HTR-8/SVneo (cell line): ENCODE measurements at places on chromosomes 2 and 18.
A peak's percentile ranks its signal among the peaks of the same experiment; 100 is the strongest.

DNA sequence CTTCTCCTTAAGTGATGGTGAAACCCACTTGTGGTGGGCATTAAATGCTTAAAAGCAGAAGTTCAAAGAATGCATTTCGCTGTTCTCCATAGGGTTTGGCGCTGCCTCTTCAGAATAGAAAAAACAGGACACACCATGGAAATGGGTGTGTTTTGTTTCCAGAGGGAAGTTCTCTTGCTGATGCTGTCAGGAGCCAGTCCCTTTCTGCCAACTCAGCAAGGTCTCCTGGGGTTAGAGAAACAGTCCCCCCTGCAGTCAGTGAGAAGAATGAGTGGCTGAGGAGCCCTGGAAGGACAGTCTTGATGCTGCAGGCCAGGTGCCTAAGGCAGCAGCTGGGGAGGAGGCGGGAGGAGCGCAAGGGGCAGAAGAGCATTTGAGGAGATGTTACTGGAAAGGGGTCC, 37.8 kb upstream of the ASAP2 start:
- DNase-seq = no peak

GRCh38 chr2:170180031-170180566, 2.2 kb downstream of the MYO3B start:
- no peak for DNase-seq

- DNase-seq = no peak
Measured at GRCh38 chr2:28158791-28159190, 233.9 kb upstream of the FOSL2 start.

GRCh38 chr2:170488807-170489206, 226.3 kb upstream of the SP5 start:
- DNase-seq = no peak

- DNase-seq = no peak
Measured at GRCh38 chr2:66013456-66013855, 421.5 kb upstream of the MEIS1 start.

DNA sequence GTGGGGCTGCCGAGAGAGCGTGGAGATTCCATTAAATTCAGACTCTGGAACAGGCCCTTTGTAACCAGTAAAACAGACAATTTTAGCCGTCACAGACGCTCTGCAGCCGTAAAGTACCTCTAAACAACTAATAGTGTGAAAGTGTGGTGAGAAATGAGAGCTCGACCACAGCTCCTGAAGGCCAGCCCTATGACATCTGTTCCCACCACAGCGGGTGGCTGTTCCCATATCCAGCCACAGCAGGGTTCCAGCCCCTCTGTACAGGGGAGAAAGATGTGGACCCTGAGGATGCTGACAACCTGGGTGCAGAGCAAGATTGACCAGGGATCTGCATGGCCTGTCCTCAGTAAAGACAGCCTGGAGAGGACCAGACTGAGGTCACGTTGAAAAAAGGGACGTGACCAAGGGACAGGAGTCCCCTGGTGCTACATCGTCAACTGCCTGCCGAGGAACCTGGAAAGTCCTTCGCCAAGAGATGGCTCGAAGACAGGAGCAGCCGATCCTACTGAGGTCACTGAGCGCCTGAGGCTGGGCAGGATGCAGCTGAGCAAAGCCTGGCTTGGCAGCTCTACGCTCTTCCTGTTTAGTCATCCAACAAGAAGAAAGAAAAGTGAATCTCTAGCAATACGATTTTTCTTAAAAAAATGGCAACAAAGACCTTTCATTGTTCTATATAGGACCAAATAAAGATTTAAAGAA, 831.7 kb downstream of the RNF144A start:
- DNase-seq = peak; percentile 10

DNA sequence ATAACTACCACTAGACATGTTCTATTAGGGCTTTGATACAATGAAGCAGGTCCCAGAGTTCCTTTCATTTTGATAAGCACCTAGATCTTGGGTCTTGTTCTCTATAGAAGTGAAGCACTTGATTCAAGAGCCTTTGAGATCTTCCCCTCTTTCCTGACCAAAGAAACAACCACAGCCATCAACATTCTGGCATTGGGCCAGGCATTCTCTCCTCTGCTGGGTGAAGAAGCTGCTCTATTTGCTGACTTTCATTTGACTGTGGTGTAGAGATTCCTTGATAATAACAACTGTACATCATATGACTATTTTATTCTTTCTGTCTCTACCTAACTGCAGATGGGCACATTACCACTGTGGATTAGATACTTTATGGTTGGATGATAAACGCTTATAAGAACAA, 96.6 kb upstream of the LYPD1 start:
- DNase-seq = no peak

- DNase-seq = no peak
Measured at GRCh38 chr2:1680222-1681016, 63.9 kb downstream of the PXDN start.

DNA sequence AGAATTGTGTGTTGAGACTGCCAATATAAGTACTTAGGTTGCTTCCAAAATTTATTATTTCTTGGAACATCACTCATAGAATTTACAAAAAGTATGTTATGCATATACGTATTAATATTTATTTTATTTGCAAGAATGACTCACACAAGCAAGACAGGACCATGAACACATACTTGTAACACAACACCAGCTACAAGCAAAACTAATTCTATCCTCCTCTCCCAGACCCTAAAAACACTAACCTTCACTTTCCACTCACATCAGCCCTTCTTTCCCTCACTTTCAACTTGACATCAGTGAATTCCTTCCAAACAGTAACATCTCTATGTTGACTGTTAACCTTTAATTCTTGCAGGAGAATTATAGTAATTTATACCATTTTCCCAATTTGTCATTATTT, 24.3 kb downstream of the OSBPL1A start:
- DNase-seq = no peak

DNA sequence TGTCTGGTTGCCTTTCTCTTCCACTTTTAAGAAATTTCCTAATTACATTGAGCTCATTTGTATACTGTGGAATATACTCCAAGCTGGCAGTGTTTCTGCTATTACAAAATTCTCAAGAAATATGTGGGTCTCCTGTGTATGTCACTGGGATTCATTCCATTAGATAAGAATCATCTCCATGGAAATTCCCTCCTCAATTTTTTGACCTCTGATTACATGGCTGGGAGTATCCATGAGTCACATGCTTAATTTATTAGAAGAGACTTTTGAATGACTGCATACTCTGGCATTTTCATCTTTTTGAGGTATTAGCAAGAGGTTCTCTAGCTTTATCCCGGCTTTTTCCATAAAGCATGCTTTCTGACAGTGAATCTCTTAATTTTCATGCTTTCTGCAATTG, 665.5 kb upstream of the CNTNAP5 start:
- DNase-seq = no peak

DNA sequence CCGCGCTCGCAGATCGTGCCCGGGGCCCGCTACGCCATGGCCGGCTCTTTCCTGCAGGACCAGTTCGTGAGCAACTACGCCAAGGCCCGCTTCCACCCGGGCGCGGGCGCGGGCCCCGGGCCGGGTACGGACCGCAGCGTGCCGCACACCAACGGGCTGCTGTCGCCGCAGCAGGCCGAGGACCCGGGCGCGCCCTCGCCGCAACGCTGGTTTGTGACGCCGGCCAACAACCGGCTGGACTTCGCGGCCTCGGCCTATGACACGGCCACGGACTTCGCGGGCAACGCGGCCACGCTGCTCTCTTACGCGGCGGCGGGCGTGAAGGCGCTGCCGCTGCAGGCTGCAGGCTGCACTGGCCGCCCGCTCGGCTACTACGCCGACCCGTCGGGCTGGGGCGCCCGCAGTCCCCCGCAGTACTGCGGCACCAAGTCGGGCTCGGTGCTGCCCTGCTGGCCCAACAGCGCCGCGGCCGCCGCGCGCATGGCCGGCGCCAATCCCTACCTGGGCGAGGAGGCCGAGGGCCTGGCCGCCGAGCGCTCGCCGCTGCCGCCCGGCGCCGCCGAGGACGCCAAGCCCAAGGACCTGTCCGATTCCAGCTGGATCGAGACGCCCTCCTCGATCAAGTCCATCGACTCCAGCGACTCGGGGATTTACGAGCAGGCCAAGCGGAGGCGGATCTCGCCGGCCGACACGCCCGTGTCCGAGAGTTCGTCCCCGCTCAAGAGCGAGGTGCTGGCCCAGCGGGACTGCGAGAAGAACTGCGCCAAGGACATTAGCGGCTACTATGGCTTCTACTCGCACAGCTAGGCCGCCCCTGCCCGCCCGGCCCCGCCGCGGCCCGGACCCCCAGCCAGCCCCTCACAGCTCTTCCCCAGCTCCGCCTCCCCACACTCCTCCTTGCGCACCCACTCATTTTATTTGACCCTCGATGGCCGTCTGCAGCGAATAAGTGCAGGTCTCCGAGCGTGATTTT, 7.6 kb downstream of the TBR1 start:
- DNase-seq = no peak

DNA sequence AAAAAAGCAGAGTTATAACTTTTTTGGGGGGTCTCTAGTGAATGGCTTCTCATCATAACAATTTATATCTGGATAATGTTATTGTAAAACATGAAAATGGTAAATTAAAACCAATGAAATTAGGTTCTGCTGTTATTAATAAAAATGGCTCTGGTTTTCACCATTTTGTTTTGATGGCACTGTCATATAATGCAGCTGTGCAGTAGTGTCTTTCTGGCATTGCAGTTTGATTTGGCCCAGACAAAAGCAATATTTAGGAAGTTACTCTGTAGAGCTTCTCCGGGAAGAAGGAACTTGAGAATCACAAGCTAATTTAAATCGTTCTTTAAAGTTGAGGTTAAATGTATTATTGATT, 15.1 kb upstream of the NT5C1B start:
- DNase-seq = no peak

GRCh38 chr2:205758051-205758450, 75.8 kb downstream of the NRP2 start:
- peak; percentile 8 for DNase-seq

- DNase-seq = no peak
Measured at GRCh38 chr2:239303711-239304532, 96.9 kb downstream of the HDAC4 start.

- no peak for DNase-seq
Measured at GRCh38 chr2:151518802-151519201, 109.1 kb downstream of the RIF1 start.

DNA sequence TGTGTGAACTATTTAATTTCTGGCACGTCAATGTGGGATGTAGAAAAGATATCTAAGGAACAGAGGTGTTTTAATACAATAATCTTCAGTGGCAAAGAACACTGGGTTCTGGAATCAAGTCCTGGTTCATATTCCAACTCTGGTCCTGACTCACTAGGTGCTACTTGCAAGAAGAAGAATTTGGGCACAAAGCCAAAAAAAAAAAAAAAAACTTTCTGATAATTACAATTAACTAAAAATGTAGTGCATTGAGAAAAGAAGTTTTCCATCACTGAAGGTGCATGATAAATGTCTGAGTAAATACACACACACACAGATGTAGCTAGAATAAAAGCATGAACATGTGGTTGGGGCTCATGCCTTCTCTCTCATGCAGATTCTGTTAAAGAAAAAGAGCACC, 424.4 kb upstream of the REG3G start:
- no peak for DNase-seq

GRCh38 chr2:3469486-3469885, 49.8 kb downstream of the ADI1 start:
- no peak for DNase-seq

- no peak for DNase-seq
Measured at GRCh38 chr2:20490300-20491181, 43.7 kb downstream of the RHOB start.

DNA sequence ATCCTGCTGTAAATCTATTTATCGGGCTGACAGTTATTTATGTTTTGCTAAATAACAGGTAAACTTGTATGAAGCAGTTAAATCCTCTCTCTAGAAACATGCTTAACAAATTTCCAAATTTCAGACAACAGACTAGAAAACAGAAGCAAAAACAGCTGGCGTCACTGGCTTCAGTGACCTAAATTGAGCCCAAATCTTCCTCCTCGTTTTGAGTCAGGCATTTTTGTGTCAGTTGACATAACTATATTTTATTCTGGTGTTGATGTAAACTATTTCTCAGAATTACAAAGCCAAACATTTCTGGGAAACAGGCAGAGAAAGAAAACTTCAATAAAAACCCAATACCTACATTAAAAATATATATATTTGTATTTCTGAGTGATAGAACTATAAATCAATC, 21.7 kb downstream of the RBMS1 start:
- no peak for DNase-seq

DNA sequence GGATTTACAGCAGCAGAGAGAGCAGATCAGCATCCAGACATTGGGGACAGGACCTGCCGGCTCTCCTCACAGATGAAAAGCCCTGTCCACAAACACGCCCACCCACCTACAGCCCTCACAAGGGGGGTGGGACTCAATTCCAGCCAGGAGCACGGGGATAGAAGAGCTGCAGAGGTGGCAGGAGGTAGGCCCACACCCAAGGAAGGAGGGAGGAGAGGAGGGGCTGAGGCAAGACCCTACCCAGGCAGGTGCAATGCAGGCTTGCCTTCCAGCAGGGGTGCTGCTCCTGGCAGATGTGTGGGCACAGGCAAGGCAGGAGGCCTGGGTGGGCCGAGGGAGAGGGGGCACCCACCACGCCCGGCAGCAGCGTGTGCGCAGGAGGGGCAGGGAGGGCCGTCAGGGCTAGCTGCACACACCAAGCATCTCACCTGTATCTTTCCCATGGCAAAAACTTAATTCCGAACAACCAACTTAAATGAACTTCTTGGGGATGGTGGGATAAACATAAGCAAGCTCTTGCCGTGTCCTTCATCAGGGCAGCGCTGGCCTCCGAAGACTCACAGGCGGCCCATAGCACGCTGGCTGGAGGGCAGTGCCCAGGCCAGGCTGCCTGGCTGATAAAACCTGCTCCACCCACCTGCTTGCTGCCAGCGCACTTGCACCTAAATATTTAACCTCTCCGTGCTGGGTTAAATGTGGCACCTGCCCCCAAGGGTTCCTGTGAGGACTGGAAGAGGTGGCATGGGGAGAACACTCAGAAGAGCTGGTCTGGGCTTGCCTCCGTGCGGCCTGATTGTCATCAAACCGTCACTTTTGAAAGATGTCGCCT, 219.5 kb downstream of the HDAC4 start:
- no peak for DNase-seq

GRCh38 chr2:105390454-105390853, 8.4 kb downstream of the FHL2 start:
- DNase-seq = no peak

DNA sequence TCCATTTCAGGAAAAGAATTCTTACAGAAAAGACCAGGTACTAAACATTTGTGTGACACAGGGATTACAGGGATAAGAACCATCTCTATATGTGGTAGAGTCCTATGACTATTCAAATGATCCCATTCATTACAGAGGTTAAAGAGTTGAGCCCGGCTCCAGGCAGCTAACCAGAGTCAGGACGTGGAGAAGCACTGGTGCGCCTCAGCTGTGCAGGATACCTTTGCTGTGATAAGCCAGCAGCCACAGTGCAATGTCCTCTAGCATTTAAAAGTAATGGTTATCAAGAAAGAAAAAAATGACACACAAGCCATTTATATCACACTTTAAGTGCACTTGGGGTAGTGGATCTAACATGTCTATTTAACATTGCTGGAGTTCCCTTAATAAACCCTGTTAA, 17.3 kb downstream of the BUB1 start:
- no peak for DNase-seq

- DNase-seq = no peak
Measured at GRCh38 chr2:14996351-14997014, 364.0 kb downstream of the LRATD1 start.
